ENCODE measurements at places on chromosomes 16 and 17.
A peak's percentile ranks its signal among the peaks of the same experiment; 100 is the strongest.

GRCh38 chr17:7213895-7214299 is 5.7 kb downstream of the DLG4 start:
- DNase-seq = peak; percentile 70

DNA sequence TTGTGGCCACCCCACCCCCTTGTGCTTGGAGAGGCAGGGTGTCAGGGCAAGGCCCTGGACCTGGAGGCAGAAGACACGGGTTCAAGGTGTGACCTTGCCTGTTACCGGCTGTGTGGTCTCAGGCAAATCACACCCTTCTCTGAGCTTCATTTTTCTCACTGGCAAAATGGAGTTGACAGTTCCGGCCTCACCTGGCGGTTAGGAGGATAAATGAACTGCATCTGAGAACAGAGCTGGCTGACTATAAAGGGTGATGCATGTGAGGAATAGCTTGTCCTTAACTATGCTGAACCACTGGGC is 4.2 kb upstream of the MEOX1 start:
- no peak for DNase-seq

- DNase-seq = no peak
Measured at GRCh38 chr16:28303132-28303531, 10.8 kb downstream of the SBK1 start.

GRCh38 chr17:76272541-76273444 is 7.6 kb downstream of the UBALD2 start:
- peak; percentile 67 for DNase-seq

- DNase-seq = no peak
Measured at GRCh38 chr16:16004314-16004749, 54.9 kb downstream of the ABCC1 start.

DNA sequence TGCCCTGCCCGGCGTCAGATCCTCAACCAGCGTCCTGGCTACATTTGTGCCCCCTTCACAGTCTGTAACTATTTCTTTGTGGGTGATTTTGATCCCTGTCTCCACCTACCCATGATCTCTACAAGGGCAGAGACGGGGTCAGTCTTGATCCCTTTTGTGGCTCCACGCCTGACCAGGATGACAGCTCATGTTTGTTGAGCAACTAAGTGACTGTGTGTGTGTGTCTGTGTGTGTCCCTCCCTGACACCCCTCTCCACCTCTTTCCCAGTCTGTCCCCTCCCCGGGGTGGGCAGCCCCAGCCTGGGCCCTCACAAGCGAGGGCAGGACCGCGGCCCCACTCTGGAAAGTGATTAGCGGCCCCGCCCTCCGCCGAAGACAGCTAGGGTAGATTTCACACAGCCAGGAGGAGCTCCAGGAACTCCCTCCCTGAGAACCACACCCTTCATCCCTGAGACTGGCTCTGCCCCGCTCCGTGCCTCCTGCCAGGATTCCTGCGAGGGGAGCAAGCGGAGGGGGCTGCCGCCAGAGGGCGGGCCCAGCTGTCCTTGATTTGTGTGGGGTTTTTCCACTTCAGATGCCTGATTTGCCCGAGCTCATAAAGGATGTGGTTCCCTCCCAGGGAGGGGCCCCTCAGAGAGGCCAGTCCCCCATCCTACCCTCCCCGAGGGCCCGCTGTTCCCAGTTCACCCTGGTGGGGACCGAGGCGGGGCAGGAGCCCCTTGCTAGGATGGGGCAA is 5.3 kb upstream of the HS3ST6 start:
- DNase-seq = no peak

GRCh38 chr16:81714583-81714982 is 64.5 kb upstream of the PLCG2 start:
- DNase-seq = no peak

DNA sequence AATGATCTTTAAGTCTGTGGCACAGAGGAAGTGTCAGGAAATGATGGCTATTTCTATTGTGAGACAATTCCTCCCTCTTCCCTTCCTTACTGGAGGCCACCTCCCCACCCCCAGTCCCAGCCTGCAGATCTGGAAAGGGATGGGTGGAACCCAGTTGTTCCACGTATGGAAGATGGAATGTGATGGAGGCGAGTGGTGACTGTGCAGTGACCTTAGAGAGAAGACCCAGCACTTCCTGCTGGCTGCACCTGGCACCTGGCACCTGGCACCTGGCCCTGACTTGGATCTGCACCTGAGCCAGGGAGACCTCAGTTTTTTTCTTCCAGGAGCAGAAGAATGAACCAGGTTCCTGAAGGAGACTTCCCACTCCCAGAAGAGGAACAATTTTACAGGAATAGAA is 33.0 kb upstream of the TMC5 start:
- DNase-seq = no peak

DNA sequence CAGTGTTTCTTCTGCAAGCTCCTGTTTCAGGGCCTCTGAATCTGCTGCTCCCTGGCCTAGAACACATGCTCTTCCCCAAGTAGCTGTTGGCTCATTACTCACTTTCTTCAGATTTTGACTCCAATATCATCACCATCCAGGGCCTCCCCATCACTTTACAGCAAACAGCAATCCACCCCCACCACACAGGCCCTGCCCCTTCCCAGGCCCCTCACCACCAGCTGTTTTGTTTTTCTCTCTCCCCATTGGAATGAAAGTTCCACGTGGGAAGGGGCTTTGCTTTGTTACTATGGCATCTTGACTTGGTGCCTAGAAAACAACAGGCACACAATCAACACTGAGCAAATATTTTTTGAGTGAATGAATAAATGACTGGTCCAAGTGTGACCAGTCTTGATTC is 4.0 kb downstream of the TMEM170A start:
- DNase-seq = no peak

DNA sequence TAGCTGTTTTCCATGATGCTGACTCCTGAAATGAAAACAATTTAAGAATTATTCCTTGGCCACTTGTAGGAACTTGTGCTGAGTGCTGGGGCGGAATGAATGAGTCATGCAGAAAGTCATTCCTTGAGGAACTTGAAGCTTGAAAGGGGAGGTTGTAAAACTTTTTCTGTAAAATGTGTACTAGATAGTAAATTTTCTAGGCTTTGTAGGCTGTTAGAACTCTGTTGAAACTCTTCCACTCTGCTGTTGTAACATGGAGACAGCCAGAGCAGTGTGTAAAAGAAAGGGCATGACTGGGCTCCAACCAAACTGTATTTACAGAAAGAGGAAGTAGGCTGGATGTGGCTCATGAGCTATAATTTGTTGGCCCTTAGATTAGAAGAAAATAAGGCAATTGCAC is 46.1 kb downstream of the ABCA8 start:
- DNase-seq = no peak

DNA sequence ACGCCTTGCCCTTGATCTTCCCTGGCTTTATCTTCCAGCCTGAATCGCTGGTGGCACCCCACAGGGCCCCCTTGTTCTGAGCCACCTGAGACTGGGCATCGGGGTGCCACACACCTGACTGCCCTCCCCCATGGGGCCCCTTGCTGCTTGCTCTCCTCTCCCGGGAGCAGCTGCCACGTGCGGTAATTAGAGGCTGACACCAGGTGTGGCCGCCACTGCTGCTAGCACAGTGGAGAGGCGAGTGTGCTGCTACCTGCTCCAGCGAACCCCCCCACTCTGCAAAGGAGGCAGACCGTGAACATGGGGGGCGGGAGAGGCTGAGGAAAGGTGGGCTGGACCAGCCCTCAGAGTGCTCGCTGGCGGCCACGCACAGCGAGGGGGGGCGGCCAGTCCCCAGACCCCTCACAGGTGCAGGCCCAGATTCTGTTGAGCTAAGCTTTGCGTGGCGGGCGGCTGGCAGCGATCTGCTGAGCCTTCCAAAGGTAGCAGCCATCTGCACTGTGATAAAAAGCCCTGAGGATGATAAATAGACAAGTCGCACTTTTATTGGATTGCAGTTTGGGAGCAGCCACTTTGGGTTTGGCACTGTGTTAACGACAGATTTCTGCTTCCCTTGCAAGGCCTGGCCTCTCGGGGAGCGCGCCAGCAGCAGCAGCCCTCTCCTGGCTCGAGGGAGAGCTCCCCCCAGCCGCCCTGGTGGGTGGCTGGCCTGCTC is 167.9 kb upstream of the GSE1 start:
- no peak for DNase-seq

- DNase-seq = no peak
Measured at GRCh38 chr16:81879625-81880024, 100.5 kb downstream of the PLCG2 start.

- no peak for DNase-seq
Measured at GRCh38 chr16:31451681-31452351, 7.5 kb upstream of the ARMC5 start.

DNA sequence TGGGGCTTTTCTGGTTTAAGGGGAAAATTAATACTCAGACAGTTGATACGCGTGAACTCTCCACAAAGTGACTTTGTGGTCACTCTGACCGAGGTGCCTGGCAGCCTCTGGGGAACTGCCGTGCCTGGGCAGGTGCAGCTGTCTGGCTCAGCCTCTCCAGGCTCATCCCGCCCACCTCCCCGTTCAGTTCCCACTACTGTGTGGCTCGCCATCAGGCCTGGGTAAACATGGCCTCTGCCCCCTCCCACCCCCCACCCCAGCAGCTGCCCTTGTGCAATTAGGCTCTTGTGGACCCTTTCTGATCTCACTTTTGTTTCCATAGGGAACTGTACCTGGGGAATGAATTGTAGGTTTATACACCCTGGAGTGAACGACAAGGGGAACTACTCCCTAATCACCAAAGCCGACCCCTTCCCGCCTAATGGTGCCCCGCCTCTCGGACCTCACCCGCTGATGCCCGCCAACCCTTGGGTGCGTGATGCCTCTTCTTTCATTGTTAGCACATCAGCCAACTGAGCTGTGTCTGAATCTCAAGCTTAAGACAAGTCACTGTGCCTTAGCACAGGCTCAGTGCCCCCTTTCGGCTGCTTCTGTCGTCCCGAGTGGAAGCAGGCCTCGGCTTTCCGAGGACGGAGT is 27.8 kb downstream of the ZC3H18 start:
- DNase-seq = no peak

GRCh38 chr17:27415120-27415795 is 41.0 kb upstream of the KSR1 start:
- DNase-seq = no peak

DNA sequence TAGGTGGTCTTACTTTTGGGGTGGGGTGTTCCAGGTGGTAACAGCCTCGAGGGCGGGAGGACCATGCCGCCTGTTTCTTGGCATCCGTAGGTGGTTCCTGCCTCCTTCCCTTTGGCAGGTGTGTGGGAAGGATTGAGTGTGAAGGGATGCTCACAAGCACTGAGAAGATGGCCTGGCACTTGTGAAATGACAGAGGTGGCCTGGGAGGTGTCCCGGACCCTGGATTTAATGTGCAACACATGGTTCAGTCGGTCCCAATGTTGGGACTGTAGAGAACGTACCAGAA is 165.8 kb upstream of the FOXF1 start:
- DNase-seq = no peak

GRCh38 chr16:81632392-81633146 is 146.5 kb upstream of the PLCG2 start:
- peak; percentile 73 for DNase-seq

DNA sequence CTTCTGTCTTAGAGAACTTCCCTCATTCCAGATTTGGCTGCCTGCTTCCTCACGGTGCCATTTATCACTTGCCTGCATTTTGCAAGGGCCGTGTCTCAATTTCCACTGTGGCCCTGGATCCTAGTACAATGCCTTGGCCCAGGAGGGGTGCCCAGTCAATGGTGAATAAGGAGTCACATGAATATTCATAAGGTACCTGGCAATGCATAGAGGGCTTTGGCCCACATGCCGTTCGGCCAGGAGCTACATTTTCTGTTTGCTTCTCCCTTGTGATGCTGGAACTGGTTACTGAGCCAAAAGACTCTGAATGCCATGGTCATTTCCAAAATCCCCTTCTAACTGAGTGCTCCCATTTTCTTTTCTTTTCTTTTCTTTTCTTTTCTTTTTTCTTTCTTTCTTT is 4.8 kb upstream of the PIRT start:
- no peak for DNase-seq

GRCh38 chr17:71402661-71403141 is 718.1 kb upstream of the SOX9 start:
- no peak for DNase-seq

DNA sequence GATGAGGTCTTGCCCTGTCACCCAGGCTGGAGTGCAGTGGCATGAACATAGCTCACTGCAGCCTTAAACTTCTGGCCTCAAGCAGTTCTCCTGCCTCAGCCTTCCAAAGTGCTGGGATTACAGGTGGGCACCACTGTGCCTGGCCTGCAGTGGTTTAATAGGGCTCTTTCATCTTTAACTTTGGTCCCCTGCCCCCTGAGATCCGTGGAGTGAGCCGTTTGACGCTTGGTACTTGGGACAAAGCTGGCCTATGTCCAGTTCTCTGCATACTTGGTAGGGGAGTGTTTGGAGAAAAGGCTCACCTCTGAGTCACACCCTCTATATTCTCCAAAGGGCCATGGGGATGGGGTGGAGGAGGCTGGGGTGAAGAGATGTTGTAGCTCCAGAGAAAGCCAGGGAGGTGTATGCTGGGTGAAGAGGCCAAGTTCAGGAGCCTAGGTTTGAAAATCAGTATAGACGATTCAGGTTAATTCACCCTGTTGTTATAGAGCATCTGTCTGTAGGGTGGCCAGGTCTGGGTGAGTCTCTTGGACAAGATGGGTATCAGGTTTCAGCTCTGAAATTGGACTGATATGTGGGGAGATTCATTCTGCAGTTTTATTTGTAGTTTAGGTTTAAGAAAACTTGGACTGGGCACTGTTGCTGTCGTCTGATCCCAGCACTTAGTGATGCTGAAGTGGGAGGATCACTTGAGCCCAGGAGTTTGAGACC is 17.6 kb downstream of the ABCC1 start:
- no peak for DNase-seq

- DNase-seq = no peak
Measured at GRCh38 chr16:65600046-65600445, 478.2 kb upstream of the CDH11 start.

GRCh38 chr17:41480136-41480535 is 815 bp downstream of the KRT35 start:
- DNase-seq = no peak

DNA sequence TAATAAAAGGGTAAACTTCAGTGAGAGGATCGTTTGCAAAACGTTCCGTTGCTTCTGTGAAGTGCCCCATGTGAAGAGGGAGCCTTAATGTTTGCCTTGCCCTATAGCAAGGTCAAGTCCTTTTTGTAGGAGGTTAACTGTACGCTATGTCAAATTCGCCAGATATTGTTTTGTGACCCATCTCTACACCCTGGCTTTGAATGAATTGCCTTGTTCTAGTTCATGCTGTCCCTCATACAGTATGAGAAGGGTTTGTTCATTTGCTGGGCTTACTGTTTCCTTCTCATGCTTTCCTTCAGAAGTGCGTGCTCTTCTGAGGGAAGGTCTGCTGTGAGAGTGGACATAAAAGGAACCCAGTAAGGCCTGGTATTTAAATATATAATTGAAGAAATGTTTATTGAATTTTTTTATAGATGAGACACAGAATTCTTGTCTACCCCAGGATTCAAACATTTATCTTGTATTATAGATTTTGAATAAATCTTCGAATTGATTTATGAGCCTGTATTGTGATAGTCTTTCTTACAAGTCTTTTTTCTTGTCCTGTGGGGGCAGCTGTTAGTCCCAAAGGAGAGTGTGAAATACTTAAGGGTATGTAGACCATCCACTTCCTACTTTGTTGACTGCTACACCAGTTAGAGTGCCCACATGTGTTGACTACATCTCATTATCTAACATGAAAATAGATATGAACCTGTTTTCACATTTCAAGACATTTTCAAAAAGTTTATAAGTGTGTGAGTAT is 1.7 kb downstream of the MAP3K3 start:
- DNase-seq = no peak

Measured in stimulated activated naive CD4-positive, alpha-beta T cell treated with Interleukin-2 at 50 U/mL for 16 hours (primary cell).